ENCODE measurements at places on chromosomes 5 and 9. TPM values are rescaled to one million over a fixed set of nuclear protein-coding genes. Genes with fewer than 3 reads are reported as not detected.

DMRTA1 gene
- not detected for total RNA-seq

GRCh38 chr5:5792106-5792505 is 369.6 kb downstream of the ICE1 start:
- no peak overlapping the region for H3K27ac ChIP-seq
- no peak overlapping the region for H3K4me3 ChIP-seq
- no peaks in the 10 kb centered on the region for H3K36me3 ChIP-seq
- H3K27me3 ChIP-seq: peaks cover 6% of the 10 kb centered on the region
- no peaks in the 10 kb centered on the region for H3K4me1 ChIP-seq

GRCh38 chr5:81750308-81751008 is 439 bp downstream of the SSBP2 start:
- H3K4me1 ChIP-seq: peaks cover 33% of the 10 kb centered on the region
- peak overlapping the region; percentile 74 for H3K27ac ChIP-seq
- DNase-seq: peak; percentile 55
- H3K36me3 ChIP-seq: no peaks in the 10 kb centered on the region
- H3K4me3 ChIP-seq: peak overlapping the region; percentile 74
- no peaks in the 10 kb centered on the region for H3K27me3 ChIP-seq

DNA sequence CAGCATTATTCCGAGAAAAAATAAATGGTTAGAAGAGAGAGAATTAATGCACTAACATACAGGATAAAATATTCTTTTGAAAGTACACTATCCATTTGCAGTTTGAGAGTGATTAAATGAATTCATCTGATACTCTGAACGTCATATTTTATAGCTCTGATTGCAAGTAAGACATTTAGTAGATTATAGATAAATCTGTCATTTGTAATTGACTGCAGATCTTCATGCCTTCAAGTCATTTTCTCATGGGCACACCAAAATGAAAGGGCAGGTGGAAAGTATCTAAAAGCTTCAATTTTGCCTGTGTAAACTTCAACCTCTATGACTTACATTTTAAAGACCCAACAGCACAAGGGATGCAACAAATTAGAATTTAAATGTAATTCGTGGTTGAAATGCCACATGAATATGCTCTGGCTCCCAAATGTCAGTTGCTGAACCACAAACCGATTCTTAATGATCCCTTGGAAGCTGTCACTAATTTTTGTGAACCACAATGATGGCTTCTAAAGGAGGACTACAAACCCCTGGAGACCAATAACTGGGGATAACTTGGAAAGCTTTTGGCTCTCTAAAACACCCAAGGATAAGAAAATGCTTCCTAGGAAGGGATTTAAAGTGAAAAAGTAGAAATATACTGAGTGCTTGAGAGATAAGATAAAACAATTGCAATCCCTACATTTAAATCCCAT is 3.9 kb downstream of the TYRP1 start:
- H3K27ac ChIP-seq: no peak overlapping the region
- no peaks in the 10 kb centered on the region for H3K27me3 ChIP-seq
- DNase-seq: no peak
- H3K4me3 ChIP-seq: no peak overlapping the region

DNA sequence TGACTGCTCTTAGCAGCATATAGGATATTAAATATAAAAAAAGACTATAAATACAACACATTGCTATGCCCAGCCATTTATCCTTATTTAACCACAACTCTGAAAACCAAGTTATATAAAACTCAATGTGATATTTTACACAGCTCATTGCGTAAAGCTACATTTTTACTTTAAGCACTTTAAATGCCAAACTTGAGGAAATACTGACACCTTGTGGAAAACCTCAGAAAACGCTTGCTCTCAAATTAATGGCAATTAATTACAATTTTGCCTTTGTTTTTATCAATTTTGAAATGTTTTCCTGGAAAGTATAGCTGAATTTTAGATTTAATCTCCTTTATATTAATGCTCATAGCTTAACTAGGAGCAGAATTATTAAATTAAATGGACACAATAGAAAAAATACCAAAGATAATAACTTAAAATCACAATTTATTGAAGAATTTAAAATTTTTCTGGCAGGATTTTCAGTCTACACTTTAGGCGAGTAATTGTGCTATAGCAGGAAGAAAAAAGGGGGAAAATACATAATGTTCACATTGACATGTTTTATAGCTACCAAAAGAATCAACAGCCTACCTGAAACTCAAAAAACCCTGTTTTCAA is 25.2 kb upstream of the PLAC8L1 start:
- H3K4me1 ChIP-seq: no peaks in the 10 kb centered on the region
- DNase-seq: peak; percentile 14
- peaks cover 15% of the 10 kb centered on the region for H3K36me3 ChIP-seq
